ENCODE measurements at places on chromosomes 12 and 14. TPM values are rescaled to one million over a fixed set of nuclear protein-coding genes. Genes with fewer than 3 reads are reported as not detected.

The STAB2 gene
- 1.3 TPM for total RNA-seq

The SPTB gene
- 25.2 TPM for total RNA-seq

The CYP46A1 gene
- 5.4 TPM for total RNA-seq

The ESPL1 gene
- total RNA-seq: 6.7 TPM

The IGFBP6 gene
- 116 TPM for total RNA-seq

The GMPR2 gene
- total RNA-seq: 62.6 TPM

The RFX4 gene
- total RNA-seq: 0.11 TPM

The NYNRIN gene
- total RNA-seq: 47.5 TPM

The JDP2 gene
- total RNA-seq: 49.3 TPM
